Psoas muscle (tissue), 8 donors: ENCODE measurements at places on chromosomes 6 and 20. TPM values are rescaled to one million over a fixed set of nuclear protein-coding genes. Genes with fewer than 3 reads are reported as not detected.

Gene MUC21
- 0.07 TPM for polyA plus RNA-seq

DNA sequence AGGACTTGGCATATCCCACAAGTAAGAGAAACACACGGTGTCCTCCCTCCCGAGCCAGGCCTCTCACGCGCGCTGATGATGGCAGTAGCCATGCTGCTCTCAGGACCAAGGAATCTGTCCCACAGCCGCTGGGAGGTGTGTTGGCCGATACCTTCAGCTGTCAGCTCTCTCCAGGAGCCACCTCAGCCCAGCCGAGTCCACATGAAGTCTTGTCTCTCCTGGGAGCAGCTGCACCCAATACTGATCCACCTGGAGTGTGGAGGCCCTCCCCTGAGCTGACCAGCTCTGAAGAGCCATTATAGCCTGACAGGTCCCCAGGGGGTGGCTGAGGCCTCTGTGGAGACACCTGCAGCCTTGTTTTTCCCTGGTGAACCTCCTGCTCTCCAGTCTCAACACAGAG lies 23.8 kb upstream of the NXT1 start:
- DNase-seq = no peak

- no peak for DNase-seq
Measured at GRCh38 chr20:24809606-24810005, 139.5 kb upstream of the CST7 start.

Gene SEMG1
- polyA plus RNA-seq = not detected

DNA sequence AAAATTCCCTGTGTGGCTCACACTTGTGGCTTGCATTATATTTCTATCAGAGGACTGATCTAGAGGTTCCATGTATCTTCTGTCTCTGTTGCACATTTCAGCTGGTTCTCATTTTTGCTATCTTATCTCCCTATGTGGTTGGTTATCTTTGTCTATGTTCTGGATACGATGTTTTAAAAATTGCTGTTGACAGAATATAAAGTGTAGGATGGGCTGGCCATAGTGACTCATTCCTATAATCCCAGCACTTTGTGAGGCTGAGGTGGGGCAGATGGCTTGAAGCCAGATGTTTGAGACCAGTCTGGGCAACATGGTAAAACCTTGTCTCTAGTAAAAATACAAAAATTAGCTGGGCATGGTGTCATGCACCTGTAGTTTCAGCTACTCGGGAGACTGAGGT lies 9.9 kb upstream of the ULBP3 start:
- DNase-seq = no peak

DNA sequence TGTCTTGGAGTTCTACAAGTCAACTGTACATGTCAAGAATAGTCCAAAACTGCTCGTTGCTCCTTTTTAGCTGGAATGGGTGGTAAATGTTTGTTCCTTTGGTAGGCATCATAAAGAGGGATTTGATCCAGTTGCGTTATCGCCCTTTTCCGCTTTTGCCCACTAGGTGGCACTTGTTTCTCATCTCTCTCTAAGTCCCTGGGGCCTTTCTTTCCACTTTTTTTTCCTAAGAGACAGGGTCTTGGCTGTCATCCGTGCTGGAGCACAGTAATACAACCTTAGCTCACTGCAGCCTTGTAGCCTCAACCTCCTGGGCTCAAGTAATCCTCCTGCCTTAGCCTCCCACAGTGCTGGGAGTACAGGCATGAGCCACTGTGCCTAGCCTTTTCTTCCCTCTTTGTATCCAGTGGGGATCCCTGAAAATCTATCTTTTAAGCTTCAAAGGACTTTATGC lies 20.7 kb downstream of the GTPBP2 start:
- DNase-seq = peak; percentile 56

GRCh38 chr20:38875175-38875993 lies 50.8 kb upstream of the FAM83D start:
- no peak for DNase-seq

DNA sequence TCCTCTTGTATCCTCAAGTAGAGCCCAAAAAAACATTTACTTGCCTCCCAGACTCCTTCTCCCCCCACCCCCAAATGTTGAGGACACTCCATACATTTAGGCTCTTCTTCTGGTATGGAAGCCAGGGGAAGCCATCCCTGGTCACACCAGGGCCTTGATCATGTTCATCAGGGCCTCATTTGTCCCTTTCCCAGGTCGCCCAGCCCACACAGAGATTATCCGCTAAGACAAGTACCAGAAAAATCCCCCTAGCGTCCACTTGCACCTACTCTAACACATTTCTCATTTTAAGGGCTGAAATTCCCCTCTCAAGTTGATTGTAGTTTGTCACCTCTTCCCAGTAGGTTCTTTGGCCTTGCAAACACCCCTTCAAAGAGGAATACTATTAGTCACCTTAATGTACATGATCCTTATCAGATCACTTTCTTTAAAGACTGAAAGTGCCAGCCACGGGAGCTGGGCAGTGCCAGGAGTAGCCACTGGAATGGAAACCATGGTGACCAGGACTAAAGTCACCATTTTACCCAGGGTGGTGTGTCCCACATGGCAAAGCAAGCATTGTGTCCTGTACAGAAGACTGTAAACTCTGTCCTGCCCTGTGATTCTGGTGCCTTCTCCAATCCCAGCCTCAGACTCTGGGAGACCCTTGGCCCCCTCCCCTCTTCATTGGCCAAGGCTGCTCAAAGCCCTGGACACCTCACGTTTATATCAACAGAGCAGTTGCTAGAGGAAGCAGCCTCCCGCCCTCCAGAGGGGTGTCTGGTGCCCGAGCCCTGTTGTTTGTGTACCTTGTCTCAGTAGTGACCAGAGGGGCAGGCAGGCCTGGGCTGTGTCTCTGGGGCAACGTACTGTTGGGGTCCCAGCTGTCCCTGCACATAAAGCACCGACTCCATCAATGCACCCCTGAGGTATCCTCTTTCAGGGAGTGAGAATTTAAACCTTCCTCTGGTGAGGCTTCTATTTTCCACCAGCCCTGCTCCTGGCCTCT lies 5.0 kb upstream of the APOBEC2 start:
- no peak for DNase-seq

GRCh38 chr6:73579851-73580246 lies 59.0 kb upstream of the EEF1A1 start:
- DNase-seq = no peak

Gene ATRN
- 5.4 TPM for polyA plus RNA-seq

GRCh38 chr20:58313396-58313795 lies 3.9 kb downstream of the RAB22A start:
- DNase-seq = no peak

- no peak for DNase-seq
Measured at GRCh38 chr20:8449123-8449522, 317.1 kb downstream of the PLCB1 start.

Gene TMEM151B
- 0.04 TPM for polyA plus RNA-seq

DNA sequence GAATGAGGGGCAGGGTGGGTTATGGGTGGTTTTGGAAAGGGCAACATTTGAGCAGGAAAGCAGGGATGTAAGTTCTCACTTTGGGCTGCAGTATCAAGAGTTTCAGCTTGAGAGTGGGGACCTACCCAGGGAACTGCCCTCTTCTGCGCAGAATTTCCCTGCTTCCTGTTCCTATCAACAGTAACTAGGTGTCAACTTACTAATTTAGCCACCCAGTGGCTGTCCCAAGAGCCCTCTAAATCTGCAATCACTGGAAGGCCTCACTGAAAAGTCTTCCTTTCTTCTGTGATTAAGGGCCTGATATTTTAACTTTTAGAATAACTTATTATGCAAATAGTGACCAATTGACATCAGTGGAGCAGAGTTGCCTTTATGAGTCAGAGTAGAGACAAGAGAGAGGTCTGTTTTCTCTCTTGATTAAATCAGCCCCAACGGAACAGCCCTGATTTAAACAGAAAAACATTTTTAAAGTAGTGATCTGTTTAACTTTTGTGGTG lies 118.2 kb upstream of the RIPOR2 start:
- DNase-seq = no peak

GRCh38 chr20:51715163-51715855 lies 52.9 kb downstream of the ATP9A start:
- no peak for DNase-seq

DNA sequence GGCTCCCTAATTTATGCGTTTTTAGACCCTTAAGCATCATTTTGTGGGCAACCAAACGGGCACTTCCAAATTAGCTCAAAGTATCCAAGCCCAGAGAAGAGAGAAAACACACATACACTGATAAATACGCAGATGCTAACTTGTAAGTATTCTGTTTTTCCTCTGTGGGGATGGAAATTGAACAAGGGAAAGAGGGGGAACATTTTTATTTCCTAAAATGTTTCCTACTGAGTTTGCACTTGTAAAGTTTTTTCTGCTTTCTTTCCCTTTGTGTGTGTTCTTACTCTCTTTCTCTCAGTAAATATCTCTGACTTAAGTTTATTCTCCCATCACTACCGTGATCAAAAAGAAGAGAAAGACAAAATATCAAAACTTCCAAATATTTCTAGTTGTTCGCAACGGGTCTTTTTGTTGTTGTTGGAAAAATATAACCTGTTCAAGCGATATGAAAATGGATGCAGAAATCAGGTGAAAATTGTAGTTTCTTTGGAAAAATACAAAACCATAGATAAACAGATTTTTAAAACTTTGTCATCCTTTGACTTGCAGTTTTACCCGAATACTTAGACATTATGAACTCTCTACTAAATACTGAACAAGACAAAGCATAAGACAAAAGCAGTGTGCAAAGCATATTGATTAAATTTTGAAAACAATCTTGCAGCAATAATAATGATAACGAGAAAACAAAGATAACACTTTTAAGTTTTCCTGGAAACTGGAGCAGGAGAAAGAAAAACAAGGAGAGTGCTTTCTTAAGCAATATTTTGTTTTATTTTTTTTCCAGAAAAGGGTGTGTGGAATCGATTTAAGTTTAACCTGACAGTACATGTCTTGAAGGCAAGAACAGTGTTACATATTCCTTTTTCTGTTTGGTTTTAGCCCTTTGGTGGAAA lies 1.0 kb upstream of the NKX2-4 start:
- no peak for DNase-seq

GRCh38 chr6:33314515-33314942 lies 651 bp upstream of the TAPBP start:
- peak; percentile 62 for DNase-seq

DNA sequence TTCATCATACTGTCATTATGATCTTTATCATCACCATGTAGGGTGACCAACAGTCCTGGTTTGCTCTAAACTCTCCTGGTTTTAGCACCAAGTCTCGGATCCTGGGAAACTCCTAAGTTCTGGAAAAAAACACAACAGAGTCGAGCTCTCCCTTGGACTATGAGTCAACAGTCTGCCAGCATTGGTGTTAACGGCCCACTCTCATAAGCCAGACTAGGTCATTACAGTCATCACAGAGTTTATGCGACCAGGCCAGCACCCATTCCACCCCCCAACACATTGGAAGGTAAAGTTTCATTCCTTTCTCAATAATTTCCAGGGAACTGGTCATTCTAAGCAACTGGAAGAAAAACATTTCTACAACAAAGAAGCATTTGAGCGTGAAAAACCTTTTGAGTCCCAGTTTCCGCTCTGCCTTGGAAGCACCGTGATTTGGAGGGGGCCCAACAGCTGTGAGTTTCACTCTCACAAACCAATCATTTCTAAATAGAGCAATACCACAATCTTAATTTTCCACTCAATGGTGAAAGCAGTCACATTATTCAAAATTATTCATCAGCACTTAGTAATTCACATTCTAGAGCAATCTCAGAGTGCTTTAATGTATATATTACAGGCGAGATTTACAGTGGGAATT lies 445.0 kb downstream of the CDH26 start:
- DNase-seq = no peak
